ENCODE measurements at places on chromosomes 7 and 10.

- DNase-seq = no peak
These were observed 23.2 kb downstream of the POR start for GRCh38 chr7:75937958-75938786.

DNA sequence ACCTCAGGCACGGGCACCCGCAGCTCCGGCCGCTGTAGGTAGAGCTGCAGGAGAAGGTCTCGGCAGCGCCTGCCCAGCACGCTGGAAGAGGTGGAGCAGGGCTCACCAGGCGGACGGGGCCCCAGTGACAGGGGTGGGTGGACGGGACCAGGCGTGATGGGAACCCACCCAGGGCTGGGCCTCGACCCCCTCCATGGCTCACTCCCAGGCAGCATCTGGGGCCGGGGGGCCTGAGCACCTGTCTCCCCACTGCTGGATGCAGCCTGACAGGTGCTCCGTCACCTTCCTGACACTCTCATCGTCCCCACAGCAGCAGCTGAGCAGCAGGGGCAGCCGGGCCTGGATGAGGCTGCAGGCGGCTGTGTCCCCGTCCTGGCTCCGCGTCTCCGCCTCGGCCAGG, 16.7 kb upstream of the MICALL2 start:
- DNase-seq = no peak

- DNase-seq = no peak
These were observed 58.8 kb downstream of the LANCL2 start for GRCh38 chr7:55423891-55424290.

DNA sequence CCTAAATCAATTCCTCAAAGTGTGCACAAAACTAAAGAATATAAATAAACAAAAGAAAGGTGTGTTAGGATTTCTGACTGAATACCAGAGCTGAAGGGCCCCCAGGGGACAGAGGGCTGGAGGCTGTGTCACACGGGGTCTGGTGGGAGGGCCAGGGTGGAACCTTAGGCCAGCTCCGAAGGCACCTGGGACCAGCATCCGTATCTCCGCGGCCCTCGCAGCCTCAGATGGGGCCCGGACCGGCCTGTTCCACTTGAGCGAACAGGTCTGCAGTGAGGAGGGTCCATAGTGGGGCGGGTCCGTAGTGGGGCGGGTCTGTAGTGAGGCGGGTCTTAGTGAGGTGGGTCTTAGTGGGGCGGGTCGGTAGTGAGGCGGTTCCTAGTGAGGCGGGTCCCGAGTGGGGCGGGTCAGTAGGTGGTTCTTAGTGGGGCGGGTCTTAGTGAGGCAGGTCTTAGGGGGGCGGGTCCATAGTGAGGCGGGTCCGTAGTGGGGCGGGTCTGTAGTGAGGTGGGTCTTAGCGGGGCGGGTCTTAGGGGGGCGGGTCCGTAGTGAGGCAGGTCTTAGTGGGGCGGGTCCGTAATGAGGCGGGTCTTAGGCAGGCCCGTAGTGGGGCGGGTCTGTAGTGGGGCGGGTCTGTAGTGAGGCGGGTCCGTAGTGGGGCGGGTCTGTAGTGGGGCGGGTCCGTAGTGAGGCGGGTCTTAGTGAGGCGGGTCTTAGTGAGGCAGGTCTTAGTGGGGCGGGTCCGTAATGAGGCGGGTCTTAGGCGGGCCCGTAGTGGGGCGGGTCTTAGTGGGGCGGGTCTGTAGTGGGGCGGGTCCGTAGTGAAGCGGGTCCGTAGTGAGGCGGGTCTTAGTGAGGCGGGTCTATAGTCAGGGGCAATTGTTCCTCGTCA, 15.1 kb downstream of the GPR146 start:
- no peak for DNase-seq

DNA sequence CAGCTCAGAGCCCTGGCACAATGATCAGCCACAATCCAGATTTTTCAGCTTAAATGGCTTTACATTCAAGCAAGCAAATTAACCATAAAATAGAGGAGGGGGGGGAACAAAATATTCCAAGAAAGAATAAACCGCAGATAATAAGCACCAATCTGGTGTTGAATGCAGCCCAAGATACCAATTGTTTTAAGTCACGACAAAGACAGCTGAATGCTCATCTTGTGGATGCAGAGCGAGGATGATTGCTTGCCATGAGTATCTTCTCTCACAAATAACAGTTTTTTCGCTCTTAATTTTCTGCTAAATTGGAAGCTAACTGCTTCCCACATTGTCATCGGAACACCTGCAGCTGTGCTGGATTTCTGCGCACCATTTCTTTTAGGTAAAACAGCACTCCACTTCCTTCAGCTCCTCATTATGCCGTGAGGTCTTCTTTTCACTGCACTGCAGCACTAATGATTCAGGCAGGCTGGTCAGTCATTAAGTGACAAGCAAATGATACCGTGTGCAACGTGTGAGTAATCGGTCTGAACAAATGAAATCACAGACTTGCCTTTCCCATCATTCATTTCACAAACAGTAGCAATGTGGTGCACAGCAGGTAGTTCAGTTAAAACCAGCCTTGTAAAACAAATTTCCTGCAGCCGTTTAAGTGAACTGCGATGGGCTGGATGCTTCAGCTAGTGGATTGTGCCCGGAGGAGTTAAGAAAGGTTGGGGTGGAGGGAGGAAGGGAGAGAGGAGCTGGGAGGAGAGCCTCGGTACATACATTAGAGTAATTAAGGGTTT, 106.4 kb upstream of the CDCA7L start:
- DNase-seq = no peak

DNA sequence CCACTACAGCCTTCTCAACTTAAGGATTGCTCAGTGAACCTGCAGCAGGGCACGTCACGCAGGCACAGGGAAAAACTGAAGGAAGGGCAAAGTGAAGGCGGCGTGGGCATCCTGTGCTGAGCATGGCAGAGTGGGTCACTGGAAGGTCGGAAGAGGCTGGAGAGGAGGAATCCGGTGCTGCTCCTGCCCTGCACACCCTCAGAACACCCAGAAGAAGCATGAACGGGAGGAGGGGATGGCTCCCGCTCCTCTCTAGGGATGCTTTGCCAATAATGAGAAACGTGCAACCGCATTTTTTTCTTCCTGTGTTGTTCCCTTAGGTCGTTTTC, 175.1 kb downstream of the TNS3 start:
- DNase-seq = no peak

DNA sequence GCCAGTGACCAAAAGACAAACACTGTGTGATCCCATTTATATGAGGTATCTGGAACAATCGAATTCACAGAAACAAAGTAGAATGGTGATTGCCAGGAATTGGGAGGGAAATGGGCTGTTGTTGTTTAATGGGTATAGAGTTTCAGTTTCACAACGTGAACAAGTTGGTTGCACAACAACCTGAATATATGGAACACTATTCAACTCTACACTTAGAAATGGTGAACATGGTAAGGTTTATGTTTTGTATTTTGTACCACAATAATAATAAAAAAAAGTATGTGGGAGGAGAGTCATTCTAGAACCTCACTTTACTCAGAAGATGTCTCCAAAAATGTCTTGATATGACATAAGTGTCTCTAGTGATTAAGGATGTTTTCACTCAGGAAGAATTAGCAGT, 85.2 kb upstream of the SGCE start:
- no peak for DNase-seq

DNA sequence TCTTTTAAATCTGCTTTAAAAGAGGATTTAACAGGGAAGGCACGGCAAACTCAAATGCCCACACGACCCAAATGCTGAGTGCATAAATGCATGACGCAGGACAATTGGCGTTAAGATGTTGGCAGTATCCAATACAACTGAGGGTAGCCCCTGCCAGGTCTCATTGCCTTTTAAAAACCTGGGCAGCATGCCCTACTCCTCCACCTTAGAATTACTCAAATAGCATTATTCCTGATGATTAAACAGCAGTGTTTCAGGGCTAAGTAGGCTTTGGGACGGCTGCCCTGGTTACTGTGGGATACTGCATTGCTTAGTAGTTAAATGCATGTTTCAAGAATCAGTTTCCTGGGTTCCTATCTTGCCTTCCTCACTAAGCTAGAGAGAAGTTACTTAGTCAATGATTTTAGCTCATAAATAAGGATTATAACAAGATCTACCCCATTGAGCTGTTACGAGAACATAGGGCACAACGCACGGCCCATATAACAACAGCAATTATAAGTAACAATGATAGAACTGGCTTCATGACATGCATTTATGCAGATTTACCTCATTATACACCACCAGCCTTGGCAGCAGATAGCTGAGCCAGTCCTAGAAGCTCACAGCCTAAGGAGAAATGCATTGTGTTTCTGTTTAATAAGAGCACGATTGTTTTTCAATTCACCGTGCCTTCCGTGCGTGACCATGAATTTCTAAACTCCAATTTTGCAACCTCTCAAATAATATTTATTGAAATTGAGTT, 7.9 kb downstream of the TUBAL3 start:
- no peak for DNase-seq

GRCh38 chr7:117603627-117604026, 123.8 kb downstream of the CFTR start:
- DNase-seq = no peak

DNA sequence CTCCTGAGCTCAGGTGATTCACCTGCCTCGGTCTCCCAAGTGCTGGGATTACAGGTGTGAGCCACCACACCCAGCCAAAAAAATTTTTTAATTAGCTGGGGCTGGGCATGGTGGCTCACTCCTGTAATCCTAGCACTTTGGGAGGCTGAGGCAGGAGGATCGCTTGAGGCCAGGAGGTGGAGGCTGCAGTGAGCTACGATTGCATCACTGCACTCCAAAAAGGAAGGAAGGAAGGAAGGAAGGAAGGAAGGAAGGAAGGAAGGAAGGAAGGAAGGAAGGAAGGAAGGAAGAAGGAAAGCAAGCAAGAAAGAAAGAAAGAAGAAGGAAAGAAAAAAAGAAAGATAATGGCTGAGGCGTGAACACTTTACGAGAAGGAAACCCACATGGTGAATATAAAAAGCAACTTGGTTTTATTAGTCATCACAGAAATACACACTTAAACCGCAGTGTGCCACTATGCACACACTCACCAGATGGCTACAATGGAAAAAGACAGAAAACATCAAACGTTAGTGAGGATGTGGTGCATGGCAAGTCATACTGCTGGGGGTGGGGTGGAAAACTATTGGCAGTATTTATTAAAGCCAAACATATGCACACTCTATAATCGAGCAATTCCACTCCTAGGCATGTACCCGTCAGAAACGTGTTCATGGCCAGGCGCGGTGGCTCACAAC, 4.4 kb upstream of the CCL26 start:
- no peak for DNase-seq
